CD8-positive, alpha-beta memory T cell (primary cell): ENCODE measurements at places on chromosomes 16 and 17. TPM values are rescaled to one million over a fixed set of nuclear protein-coding genes. Genes with fewer than 3 reads are reported as not detected.

- peaks cover 4% of the 10 kb centered on the region for H3K4me1 ChIP-seq
- H3K4me3 ChIP-seq: no peak overlapping the region
- DNase-seq: no peak
- peaks cover 4% of the 10 kb centered on the region for H3K36me3 ChIP-seq
- no peak overlapping the region for H3K27ac ChIP-seq
Measured at GRCh38 chr16:71777329-71777728, 31.3 kb downstream of the AP1G1 start.

- no peaks in the 10 kb centered on the region for H3K27me3 ChIP-seq
- H3K36me3 ChIP-seq: no peaks in the 10 kb centered on the region
- no peak overlapping the region for H3K4me3 ChIP-seq
- no peaks in the 10 kb centered on the region for H3K4me1 ChIP-seq
- DNase-seq: no peak
- H3K27ac ChIP-seq: no peak overlapping the region
Measured at GRCh38 chr16:52546291-52547003, 496 bp downstream of the TOX3 start.

- H3K4me1 ChIP-seq: no peaks in the 10 kb centered on the region
- H3K4me3 ChIP-seq: no peak overlapping the region
- peaks cover 6% of the 10 kb centered on the region for H3K36me3 ChIP-seq
- DNase-seq: no peak
- no peak overlapping the region for H3K27ac ChIP-seq
- H3K27me3 ChIP-seq: no peaks in the 10 kb centered on the region
Measured at GRCh38 chr16:69270395-69270794, 40.8 kb upstream of the VPS4A start.

DNA sequence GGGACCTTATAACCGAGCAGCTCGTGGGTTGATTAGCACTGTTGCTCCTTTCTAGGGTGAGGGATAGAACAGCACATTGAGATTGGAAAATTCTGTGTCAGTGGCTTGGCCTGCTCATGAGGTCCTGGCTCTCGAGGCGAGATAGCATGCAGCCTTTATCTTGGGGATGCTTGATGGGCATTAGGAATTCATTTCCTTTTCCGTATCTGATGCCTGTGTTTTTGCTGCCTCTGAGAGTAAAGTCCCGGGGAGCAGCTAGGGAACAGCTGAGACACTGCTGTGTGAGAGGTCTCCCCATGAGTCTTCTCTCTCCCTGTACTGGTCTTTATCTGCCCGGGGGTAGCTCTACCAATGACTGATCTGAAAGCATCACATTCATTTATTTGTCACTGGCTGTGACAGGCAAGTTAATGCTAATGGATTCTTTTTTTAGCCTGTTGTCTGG is 14.5 kb downstream of the MSI2 start:
- H3K36me3 ChIP-seq: peaks cover 20% of the 10 kb centered on the region
- H3K27ac ChIP-seq: no peak overlapping the region
- no peaks in the 10 kb centered on the region for H3K4me1 ChIP-seq
- no peaks in the 10 kb centered on the region for H3K27me3 ChIP-seq

DNA sequence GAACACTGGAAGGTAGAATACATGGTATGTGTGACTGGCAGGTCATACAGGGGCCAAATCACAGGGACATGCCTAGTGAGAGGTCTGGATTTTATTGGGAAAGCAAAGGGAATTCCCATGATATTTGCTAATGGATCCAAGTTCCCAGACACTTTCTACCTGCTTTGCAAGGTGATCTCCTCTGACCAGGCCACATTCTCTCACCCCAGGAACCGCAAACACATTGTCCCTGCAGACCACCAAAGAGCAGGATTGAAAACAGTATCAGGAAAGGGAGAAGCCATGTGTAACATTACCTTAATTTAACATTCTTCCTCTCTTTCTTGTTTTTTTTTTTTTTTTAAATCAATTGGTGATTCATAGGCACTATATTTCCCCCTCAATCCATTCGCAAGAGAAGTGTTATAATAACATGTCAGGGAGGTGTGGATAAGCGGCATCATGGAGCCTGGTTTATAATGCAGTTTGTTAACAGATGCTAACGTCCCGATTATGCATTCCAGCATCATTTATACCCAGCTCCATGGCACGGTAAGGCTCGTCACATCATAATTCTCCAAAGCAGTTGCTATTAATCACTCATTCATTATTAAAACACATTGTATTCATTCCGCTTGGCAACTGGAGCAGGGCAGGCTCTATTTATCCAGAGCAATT is 155.1 kb upstream of the CCL2 start:
- no peaks in the 10 kb centered on the region for H3K36me3 ChIP-seq
- H3K4me1 ChIP-seq: no peaks in the 10 kb centered on the region
- no peak overlapping the region for H3K4me3 ChIP-seq
- H3K27ac ChIP-seq: no peak overlapping the region
- no peaks in the 10 kb centered on the region for H3K27me3 ChIP-seq
- DNase-seq: no peak

- H3K27me3 ChIP-seq: no peaks in the 10 kb centered on the region
- no peaks in the 10 kb centered on the region for H3K36me3 ChIP-seq
- no peaks in the 10 kb centered on the region for H3K4me1 ChIP-seq
- DNase-seq: no peak
- no peak overlapping the region for H3K4me3 ChIP-seq
Measured at GRCh38 chr16:17519101-17519955, 48.6 kb upstream of the XYLT1 start.

- no peak for DNase-seq
- H3K4me1 ChIP-seq: no peaks in the 10 kb centered on the region
- H3K4me3 ChIP-seq: no peak overlapping the region
- no peaks in the 10 kb centered on the region for H3K27me3 ChIP-seq
- H3K27ac ChIP-seq: no peak overlapping the region
Measured at GRCh38 chr16:69077251-69077650, 28.2 kb upstream of the HAS3 start.

LDHD gene
- total RNA-seq: not detected

PRRT2 gene
- total RNA-seq: 1.2 TPM

SLC2A4 gene
- 0.24 TPM for total RNA-seq

PPP1R9B gene
- total RNA-seq: 89.0 TPM

ABCC11 gene
- total RNA-seq: 0.22 TPM

TGFB1I1 gene
- 1.1 TPM for total RNA-seq

TSNAXIP1 gene
- 1.2 TPM for total RNA-seq

IKZF3 gene
- total RNA-seq: 119 TPM
